ENCODE measurements at places on chromosomes 3 and 15.

GRCh38 chr3:71130471-71131374 lies 452.8 kb downstream of the FOXP1 start:
- DNase-seq = peak; percentile 55

DNA sequence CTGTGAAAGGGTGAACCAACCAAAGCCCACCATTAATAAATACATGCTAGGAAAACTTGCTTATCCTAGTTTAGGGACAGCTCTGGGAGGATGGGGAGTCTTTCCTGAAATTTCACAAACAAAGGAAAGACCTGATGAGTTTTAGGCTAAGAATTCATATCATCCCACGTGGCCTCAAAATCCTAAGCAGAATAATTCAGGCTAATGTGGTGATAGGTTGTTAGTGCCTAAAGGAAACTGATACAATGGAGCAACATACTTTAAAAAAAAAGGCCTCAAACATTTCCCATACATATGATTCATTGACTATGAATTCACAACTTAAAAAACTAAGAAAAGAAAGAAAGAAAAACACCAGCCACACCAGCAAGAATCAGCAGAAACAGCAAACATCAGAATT lies 126.9 kb upstream of the CNTN4 start:
- DNase-seq = no peak

DNA sequence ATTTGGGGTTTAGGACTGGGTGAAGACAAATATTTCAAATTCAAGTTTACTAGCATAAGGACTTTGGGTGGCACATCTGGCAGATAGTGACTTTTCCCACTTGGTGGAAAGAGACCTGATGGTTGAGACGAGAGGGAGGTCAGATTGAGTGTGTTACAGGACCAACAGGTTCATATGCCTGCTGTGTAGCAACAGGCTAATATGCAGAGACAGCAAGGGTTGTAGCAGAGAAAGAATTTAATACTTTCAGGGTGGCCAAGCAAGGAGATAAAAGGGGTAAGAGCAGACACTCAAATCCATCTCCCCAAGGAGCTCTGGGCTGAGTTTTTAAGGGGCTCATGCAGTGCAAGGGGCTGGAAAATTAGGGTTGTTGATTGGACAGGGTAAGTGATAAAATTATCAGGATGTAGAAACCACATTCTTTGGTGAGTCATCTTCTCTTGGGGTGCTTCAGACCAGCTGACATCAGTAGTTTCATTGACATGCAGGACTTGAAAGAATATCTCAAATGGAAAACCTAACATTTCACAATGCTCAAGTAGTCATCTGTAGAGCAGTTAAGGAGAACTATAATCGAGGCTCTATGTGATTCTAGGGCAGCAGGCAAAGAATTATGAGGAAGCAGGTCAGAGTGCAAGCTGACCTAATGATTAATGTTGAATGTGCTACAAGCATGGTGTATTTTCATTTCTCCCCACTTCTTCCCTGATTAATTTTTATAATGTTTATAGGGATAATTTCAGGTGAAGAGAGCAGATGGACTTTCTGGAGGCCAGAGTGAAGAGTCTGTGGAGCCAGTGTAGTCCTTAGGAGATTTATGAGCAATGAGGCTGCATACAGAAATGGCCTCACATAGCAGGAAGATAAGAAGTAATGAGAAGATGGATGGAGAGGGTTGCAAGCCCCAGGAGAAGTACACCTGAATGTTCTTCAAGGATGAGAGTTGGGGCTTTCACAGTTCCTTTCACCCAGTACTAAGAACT lies 13.7 kb downstream of the FOXB1 start:
- DNase-seq = no peak

DNA sequence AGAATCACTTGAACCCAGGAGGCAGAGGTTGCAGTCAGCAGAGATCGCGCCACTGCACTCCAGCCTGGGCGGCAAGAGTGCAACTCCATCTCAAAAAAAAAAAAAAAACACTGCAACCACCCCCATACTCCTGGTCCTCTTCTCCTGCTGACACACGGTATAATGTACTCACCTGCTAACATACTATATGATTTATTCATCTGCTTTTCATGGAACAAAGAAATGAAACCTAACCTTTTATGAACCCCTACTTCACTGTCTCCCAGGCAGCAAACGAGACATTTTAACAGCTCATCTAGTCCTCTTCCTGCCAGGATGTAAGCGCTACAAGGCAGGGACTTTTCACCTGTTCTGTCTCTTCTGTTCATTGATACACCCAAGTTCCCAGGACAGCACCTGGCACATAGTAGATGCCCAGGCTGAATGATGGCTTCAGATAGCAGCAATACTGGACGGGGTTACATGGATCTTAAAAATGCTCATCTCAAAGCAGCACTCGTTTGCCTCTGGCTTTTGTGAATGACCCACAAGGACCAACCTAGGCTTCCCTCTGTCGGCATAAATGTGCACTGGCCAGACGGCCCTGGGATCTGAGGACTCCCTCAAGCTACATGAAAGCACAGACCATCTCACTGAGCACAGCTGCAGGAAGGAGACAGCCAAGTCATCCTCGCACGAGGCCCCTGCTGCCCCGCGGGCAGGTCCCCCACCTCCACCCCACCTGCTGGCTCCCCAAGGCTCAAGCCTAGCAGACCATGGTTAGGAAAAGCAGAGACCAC lies 20.3 kb downstream of the XXYLT1 start:
- no peak for DNase-seq

- no peak for DNase-seq
These were observed 16.7 kb upstream of the DENND6A start for GRCh38 chr3:57709559-57709958.

GRCh38 chr15:81728726-81729125 lies 317.1 kb downstream of the MEX3B start:
- no peak for DNase-seq

DNA sequence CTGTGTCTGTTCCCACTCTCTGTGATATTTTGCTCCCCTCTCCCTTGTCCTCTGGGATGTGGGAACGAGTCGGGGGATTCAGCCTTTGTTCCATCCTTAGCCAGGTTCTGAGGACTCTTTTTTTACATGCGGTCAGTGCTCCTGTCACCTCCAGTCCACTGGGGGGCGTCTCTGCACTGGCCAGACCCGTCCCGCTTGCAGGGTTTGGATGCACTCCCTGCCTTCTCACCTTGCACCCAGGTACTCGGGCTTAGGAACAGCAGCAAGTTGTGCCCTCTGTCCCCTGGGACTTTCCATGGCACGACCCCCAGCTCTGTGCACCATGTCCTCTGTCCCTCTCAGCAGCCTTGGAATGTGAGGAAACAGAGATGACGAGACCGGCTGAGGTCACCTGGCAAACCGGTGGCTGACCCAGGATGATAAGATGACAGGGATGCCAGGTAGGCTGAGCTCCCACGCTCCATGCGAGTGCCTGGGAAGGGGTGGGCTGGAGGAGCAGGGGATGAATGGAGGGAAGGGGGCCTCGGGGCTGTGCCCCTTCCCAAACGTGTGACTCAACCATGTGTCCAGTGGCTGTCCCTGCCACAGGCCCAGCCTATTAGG lies 27.3 kb upstream of the FGD5 start:
- peak; percentile 7 for DNase-seq

DNA sequence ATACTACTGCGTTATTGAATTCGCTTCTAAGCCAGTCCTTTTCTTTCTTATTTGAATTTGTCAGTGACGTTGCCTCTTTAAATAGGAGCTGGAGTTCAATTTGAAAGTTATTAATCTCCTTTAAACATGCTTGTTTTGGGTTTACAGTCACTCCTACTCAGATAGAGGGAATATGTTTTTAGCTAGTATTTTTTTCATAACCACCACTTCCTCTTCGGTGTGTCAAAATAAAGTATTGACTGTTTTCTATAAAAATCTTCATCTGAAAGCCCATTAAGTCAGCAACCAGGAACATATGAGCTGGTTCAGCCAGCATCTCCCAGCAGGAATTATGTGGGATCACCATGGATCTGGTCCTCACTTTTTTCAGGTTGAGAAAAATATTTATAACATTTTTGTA lies 772.9 kb downstream of the DIPK2A start:
- no peak for DNase-seq

GRCh38 chr3:65534805-65535204 lies 503.9 kb downstream of the MAGI1 start:
- DNase-seq = no peak

DNA sequence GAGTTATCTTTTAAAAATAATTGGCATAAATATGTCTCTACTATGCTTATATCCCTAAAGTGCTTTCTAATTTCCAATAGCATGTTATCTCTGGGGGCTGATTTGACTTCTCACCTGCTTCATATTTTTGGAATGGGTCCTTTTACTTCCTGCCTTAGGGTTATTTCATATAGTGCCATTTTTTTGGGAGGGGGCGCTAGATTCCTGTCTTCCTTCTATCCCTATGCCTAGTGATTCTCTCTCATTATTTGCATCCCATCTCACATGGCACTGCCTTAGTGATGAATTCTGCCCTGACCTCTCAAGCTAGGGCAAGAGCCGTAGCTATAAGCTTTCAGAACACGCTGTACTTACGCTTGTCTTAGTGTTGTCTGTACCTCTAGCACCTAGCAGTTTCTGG lies 150.3 kb upstream of the SLITRK3 start:
- DNase-seq = no peak

- no peak for DNase-seq
These were observed 39.0 kb downstream of the ANAPC13 start for GRCh38 chr3:134446800-134447199.

DNA sequence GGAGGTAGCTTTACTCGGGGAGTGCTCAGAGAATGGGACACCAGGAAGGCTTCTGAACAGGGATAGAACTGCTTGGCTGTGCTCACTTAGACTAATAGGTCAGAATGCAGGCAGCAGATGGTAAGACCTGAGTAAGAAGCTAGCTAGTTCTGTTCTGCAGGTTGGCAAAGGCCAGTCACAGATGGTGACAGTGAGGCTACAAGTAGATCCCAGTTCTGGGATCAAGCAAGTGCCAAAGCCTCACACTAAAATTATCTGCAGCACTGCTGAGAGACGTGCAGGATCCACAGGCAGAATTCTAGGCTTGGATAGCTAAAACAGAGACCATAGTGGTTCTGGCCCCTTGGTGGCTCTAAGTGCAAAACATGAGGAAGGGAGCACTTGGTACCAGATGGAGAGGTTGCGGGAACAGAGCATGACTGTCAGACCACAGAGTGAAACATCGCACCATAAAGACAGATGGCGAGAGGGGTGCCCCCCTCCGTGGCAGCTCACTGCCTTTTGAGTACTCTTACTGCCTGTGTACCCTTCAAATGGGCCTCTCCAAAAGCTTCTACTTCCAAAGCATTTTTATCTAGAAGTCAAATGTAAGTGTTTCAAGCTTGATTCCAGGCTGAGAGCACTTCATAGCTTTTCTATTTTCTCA lies 3.6 kb upstream of the GLCE start:
- DNase-seq = no peak

GRCh38 chr15:75067123-75067830 lies 43.9 kb downstream of the PPCDC start:
- no peak for DNase-seq

DNA sequence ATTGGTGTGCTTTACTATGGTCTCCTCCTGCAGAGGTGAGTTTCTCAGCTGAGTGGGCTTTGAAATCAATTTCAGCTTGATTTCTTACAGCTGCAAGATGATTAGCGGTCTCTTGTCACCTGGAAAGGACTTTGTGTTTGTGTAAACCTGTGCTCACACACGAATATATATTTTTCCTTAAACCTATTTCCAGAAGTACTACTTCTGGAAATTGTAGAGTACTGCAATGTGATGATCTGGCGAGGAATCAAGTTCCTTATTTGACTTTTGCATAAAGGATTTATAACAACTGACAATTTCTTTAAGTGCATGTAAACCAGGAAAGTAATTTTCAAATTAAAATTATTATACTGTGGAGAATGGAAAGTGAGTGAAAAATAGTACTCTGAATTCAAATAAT lies 2.1 kb downstream of the MCTP2 start:
- DNase-seq = no peak

DNA sequence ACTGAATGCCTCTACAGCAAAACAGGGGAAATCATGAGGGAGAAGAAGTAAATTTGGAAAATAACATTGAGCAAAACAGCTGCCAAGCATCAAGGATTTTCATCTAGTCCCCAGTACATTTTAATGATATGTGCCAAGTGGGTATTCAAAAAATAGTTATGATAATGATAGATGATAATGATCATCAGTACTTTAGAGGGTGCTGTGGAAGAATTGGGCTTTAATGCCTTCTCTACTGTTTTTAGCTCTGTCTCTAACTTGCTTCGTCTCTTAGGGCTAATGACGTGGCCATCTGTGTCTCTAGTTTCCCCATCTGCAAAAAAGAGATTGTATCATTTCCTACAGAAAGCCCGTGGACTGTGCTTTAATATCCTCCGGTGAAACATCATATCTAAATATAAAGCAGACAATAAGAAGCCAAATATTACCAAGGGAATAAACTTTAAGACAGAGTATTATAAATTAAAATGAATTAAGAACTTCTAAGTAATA lies 10.2 kb upstream of the FSIP1 start:
- DNase-seq = no peak

DNA sequence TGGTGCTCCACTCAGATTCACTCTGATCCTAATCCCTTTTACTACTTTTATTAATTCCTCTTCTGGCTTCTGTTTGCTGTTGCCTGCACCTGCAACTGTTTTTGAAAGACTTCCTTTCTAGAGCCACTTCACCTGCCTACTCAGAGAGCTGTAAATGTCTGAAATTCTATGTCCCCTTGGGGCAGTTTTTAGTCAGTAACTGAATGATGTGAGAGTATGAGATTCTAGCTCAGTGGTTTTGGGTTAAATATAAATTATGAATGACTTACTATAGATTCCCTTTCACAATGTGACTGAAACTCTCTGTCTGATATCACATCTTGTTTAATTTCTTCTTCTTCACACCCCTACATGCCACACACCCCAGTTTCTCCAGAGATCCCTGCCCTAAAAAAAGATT lies 47.8 kb upstream of the LRRC3B start:
- DNase-seq = no peak

GRCh38 chr15:71337197-71337845 lies 222.1 kb downstream of the THSD4 start:
- no peak for DNase-seq

- no peak for DNase-seq
These were observed 30.7 kb downstream of the SCN11A start for GRCh38 chr3:39021029-39021428.

DNA sequence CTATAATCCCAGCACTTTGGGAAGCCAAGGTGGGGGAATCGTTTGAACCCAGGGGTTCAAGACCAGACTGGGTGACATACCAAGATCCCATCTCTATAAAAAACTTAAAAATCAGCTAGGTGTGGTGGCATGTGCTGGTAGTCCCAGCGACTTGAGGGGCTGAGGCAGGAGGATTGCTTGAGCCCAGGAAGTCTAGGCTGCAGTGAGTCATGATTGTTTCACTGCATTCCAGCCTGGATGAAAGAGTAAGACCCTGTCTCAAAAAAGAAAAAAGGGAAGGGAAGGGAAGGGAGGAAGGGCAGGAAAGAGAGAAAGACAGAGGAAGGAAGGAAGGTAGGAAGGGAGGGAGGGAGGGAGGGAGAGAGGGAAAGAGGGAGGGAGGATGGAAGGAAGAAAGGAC lies 133.7 kb upstream of the LRRN1 start:
- no peak for DNase-seq

GRCh38 chr15:64058279-64058678 lies 12.0 kb upstream of the DAPK2 start:
- no peak for DNase-seq

GRCh38 chr15:55434989-55435825 lies 26.9 kb downstream of the PIERCE2 start:
- DNase-seq = peak; percentile 2

Data from activated T-cell treated with anti-CD3 and anti-CD28 coated beads for 4 hours (primary cell).